Stimulated activated CD8-positive, alpha-beta memory T cell treated with anti-CD3 and anti-CD28 coated beads, Interleukin-2, amount 100 ng/mL, for 1 hour (primary cell): ENCODE measurements at places on chromosomes 1 and 21.
A peak's percentile ranks its signal among the peaks of the same experiment; 100 is the strongest.

DNA sequence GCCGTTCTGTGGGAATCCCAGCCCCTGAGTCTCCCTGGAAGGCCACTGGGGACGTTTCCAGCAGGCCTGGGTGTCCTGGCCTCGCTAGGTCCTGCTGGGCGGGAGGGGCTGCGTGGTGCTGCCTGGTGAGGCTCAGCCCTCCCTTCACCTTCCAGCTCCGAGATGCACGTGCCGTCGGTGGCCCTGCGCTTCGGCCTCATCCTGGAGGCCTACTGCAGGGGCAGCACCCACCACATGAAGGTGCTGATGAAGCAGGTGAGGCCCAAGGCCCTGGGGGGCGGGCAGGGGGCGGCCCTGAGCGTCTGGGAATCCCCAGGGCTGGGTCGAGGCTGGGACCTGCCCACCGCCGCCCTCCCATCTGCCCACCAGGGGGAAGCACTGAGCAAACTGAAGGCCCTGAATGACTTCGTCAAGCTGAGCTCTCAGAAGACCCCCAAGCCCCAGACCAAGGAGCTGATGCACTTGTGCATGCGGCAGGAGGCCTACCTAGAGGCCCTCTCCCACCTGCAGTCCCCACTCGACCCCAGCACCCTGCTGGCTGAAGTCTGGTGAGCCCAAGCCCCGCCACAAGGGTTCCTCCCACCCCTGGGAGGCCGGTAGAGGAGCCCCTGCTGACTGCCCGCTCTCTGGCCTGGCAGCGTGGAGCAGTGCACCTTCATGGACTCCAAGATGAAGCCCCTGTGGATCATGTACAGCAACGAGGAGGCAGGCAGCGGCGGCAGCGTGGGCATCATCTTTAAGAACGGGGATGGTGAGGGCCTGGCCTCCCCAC is 70.3 kb downstream of the PIK3CD start:
- peak; percentile 65 for DNase-seq

GRCh38 chr1:65264197-65264929 is 45.0 kb upstream of the DNAJC6 start:
- no peak for DNase-seq

DNA sequence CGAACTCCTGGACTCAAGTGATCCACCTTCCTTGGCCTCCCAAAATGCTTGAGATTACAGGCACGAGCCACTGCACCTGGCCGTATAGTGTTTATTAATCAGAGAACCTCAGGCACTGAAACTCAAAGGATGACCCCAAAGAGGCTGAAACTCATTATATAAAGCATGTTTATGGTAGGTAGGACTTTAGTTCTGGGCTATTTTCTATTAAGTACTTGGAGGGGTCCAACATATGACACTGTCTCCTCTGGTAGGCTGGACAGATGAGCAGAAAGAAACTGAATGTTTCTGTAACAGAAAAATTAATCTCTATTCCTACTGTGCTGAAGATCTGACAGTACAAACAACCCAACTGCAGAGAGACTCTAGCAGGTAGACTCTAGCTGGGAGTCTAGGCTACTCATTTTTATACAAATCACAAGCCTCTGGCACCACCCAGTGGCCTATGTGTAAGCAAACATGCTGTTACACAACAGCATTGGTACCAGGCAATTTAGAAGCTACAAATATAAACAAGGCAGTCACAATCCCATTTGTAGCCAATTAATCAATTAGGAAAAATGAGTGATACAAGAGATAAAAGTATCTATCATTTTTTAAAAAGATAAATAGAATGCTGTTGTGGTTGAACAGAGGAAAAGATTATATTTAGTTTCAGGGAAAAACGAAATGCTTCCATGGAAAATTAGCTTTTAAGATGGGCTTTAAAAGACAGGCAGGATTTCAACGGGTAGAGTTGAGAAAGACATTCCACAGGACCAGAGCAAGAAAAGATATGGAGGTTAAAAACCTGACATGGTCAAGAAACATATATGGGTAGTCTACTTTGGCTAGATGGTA is 10.4 kb downstream of the DCAF8 start:
- DNase-seq: peak; percentile 19

DNA sequence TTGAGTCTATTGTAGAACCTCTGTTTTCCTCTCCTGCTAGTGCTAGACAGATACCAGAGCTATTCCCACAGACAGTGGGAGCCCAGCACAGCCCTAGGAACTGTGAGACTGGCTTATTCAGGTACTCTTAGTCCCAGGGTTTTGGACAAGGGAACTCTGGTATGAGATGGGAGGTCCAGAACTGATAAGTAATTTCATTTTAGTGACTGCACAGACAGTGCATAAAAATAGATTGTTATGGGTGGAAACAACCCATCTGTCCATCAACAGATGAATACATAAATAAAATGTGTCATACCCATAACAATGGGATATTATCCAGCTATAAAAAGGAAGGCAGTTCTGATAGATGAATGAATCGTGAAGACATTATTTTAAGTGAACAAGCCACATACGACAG is 9.0 kb downstream of the EPS8L3 start:
- DNase-seq: no peak

DNA sequence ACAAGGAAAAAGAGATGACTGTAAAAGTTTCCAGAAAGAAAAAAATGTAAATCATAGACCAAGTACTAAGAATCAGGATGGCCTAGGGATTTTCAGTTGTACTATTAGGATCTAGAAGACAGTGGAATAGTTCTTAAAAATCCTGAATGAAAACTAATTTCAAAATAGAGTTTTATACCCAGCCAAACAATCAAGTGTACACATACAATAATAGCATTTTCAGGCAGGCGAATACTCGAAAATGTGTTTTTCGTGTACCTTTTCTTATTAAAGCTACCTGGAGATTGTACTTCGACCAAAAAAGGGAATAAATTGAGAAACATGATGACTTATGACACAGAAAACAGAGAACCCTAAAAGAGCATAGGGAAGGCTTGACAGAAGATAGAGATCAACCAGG is 118.6 kb downstream of the SDCCAG8 start:
- no peak for DNase-seq

- DNase-seq: no peak
Measured at GRCh38 chr1:164054331-164054730, 504.7 kb upstream of the PBX1 start.

- DNase-seq: no peak
Measured at GRCh38 chr1:71023515-71023914, 24.1 kb downstream of the PTGER3 start.

DNA sequence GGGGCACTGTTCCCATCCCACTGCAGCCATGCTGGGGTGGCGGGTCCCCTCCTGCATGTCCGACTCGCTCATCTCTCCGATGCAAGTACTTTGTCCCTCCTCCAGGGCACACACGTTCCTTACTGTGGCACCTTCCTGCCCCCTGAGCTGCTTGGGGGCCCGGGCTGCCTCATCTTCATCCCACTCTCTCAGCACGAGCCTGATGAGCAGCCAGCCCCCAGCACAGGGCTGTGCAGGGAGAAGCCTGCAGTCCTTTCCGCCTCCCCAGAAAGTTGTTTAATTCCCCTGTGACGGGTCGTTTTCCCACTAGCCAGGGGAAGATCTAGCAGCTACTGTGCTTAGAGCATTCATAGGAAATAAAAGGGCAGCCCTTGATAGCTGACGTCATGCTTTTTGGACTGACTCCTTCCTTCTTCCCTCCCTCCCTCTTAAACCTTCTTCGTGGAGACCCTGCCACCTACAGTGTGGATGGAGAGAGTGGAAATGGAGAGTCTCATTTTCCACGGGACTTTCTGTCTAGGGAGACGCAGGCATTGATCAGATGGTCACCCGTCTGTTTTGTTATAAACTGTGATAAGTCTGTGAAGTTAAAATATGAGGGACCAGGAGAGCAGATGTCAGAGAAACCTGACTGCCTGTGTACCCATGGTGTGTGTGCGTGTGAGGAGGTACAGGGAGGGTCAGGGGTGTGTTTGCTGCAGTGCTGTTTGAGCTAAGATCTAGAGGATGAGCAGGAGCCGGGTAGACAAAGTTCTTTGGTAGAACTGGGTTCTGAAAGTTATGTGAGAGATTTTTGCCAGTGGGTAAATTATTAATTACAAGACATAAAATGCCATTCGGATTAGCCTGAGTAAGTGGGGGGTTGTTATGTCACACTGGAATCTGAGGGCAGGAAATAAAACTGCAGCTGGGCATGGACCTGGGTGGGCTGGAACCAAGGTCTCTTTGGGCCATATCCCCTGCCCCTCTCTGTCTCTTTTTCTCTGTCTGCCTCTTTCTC is 34.3 kb downstream of the GPR137B start:
- no peak for DNase-seq

- DNase-seq: no peak
Measured at GRCh38 chr1:38334930-38335592, 288.5 kb upstream of the POU3F1 start.

DNA sequence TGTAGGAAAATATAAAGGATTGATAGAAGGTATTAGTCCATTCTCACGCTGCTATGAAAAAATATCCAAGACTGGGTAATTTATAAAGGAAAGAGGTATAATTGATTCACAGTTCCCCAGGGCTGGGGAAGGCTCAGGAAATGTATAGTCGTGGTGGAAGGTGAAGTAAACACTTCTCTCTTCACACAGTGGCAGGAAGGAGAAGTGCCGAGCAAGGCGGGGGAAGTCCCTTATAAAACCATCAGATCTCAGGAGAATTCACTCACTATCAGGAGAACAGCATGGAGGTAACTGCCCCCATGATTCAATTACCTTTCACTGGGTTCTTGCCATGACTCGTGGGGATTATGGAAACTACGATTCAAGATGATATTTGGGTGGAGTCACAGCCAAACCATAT is 1806.0 kb downstream of the MRPL39 start:
- DNase-seq: no peak

DNA sequence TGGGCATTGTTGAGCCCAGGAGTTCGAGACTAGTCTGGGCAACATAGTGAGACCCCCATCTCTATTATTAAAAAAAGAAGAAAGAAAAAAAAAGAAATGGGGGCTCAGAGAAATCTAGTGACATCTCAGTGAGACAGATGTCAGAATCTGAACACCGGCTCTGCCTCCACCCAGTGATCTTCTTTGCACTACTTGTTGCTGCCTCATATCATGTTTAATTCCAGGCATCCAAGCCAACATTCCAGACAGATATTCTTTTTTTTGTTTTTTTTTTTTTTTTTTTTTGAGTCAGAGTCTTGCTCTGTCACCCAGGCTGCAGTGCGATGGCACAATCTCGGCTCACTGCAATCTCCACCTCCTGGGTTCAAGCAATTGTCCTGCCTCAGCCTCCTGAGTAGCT is 5.0 kb upstream of the ARL8A start:
- DNase-seq: no peak

- DNase-seq: no peak
Measured at GRCh38 chr1:26630634-26631033, 65.2 kb upstream of the ARID1A start.

DNA sequence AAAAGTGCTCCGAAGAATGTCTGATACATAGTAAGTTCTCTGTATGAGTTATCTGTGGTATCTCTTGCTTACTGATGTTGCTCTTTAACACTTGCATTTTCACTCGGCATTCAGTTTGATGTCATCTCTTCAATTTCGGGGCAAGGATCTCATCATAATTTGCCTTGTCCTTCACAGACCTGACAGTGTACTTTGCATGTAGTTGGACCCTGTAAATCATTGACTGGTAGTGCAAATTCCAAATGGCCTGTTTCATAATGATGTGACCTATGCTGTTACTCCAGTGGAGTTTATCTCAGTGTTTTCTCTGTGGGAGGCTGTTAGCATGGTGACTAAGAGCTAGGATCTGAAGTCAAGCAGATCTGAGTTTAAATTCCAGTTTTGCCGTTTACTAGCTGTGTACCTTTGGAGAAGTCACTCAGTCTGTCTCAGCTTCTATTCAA is 34.2 kb upstream of the ABCD3 start:
- DNase-seq: no peak

- DNase-seq: no peak
Measured at GRCh38 chr1:109228167-109228566, 14.4 kb downstream of the SARS1 start.

DNA sequence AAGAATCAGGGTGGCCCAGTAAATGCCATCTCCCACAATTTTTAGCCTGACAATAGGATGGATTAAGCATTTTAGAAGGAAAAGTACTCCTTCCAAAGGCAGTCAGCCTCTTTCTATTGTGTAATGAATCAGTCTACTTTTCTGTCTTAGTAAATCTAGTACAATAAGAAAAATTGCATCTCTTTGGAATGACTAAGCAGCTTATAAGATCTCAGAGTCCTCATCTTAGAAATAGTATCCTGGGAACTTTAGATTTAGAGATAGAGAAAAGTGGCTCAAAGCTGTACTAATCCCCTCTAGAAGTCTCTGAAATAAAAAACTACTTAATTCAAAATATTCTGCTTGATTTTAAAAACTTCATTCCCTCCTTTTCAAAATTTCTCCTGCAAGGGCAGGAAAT is 81.4 kb downstream of the SLC44A5 start:
- DNase-seq: no peak

DNA sequence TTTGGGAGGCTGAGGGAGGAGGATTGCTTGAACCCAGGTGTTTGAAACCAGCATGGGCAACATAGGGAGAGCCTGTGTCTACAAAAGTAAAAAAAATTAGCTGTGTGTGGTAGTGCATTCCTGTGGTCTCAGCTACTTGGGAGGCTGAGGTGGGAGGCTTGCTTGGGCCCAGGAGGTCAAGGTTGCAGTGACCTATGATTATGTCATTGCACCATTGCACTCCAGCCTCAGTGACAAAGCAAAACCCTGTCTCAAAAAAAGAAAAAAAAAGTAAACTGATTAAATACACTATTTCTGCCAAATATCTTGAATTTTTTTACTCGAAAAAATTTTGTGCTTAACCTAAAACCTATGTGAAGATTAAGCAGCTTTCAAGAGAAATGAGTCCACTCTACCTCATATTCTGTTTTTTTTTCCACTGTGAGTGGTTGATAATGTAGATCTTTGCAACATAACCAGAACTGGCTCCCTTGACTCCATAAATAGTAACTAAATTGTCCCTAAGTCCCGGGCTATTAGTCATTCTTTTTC is 19.4 kb upstream of the ZNF281 start:
- no peak for DNase-seq

GRCh38 chr1:229266832-229267500 is 3.9 kb upstream of the RAB4A start:
- no peak for DNase-seq

- no peak for DNase-seq
Measured at GRCh38 chr1:184112176-184112948, 60.8 kb downstream of the TSEN15 start.

DNA sequence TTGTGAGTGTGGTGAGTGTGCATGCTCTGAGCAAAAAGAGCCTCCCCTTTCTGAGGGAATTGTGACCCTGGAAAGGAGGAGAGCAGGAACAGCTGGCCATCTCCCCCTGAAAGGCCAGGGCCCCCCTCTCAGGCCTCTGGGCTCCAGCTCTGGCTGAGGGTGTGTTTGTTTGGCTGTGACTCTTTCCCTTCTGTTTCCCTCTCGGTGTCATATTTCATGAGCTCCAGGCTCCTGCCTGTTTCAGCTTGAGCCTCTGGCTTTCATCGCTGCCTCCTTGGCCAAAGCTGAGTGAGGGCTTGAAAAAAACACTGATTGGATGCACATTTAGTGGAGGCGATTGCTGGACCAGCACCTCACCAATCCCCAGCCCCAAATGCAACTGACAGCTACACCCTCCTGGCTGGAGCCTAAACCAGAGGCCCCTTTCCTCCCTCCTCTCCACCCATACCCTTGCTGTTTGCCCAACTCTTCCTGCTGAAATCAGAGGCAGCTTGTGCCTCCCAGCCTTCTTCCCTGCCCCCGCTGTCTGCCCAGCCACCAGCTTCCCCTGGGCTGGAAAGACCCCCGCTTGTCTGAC is 64.1 kb downstream of the DDR2 start:
- no peak for DNase-seq
